ENCODE measurements at places on chromosomes 1 and 21. TPM values are rescaled to one million over a fixed set of nuclear protein-coding genes. Genes with fewer than 3 reads are reported as not detected.
A peak's percentile ranks its signal among the peaks of the same experiment; 100 is the strongest.

The IER5 gene
- 38.0 TPM for total RNA-seq

The CLEC20A gene
- not detected for total RNA-seq

- no peak overlapping the region for H3K27ac ChIP-seq
- no peaks in the 10 kb centered on the region for H3K4me1 ChIP-seq
- H3K27me3 ChIP-seq = no peaks in the 10 kb centered on the region
These were observed 460.6 kb downstream of the DSCAM start for GRCh38 chr21:40386294-40386911.

DNA sequence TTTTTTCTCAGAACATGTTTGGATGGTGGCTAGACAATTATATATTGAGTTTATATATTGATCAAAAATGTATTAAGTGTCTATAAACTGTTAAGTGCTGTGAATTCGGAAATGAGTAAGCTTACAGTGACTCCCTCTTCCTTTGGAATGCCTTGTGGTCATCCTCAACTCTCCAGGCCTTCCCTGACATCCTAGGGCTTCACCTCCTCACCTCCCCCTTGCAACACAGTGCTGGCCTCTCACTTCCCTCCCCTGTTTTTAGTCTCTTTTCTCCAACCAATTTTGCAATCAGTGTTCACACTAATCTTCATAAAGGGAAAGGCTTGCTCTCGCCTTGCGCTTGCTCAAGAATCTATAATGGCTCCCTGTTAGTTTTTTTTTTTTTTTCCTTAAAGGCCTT is 95.1 kb upstream of the C1orf21 start:
- DNase-seq = no peak
- H3K4me3 ChIP-seq = no peak overlapping the region
- H3K4me1 ChIP-seq = no peaks in the 10 kb centered on the region
- no peaks in the 10 kb centered on the region for H3K36me3 ChIP-seq
- H3K27me3 ChIP-seq = no peaks in the 10 kb centered on the region

The FCGR3B gene
- not detected for total RNA-seq

The S100A9 gene
- total RNA-seq = not detected

DNA sequence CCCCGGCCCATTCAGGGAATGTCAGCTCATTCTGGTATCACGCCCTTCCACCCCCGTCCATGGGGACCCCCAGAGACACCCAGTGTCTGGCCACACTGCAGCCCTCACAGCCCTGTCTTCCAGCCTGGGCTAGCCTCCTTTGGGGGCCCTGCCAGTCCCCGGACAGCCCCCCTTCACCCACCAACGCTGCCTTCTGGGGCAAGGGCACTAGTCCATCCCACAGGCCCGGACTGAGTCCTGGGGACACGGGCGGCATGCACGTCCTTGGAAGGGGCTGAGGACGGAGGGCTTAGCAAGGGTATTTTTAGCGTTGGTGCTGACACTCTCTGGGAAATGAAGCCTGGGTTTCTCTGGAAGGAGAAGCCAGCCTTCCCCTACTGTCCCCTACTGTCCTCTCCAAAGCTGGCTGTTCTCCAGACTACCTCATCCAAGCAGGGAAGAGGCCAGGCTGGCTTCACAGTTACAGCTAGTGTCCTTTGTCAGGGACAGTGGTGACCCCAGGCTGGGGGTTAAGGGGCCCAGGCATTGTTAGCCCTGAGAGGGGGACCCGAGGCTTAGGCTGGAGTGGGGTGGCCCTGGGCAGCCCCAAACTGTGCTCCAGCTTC is 39.5 kb downstream of the COQ8A start:
- H3K27me3 ChIP-seq = no peaks in the 10 kb centered on the region
- no peaks in the 10 kb centered on the region for H3K4me1 ChIP-seq
- no peaks in the 10 kb centered on the region for H3K36me3 ChIP-seq
- H3K27ac ChIP-seq = no peak overlapping the region

DNA sequence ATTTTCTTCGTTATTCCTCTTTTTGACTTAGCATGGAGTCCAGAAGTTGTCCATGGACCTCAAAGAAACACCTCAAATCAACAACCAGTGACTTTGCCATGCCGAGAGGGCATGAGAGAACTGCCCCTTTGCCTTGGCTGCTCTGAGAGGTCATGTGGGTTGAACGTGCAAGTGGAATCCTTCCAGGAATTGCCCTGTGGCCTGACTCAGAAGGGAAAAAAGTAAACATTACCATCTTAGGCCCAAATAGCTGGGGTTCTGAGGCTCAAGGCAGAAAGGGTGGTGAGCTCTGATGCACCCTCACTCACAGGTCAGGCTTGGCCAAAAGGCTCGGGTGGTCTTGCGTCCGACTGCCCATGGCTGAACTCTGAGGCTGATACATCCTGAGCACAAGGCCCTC is 15.1 kb downstream of the STUM start:
- H3K4me1 ChIP-seq = no peaks in the 10 kb centered on the region
- H3K27ac ChIP-seq = no peak overlapping the region
- no peak overlapping the region for H3K4me3 ChIP-seq

DNA sequence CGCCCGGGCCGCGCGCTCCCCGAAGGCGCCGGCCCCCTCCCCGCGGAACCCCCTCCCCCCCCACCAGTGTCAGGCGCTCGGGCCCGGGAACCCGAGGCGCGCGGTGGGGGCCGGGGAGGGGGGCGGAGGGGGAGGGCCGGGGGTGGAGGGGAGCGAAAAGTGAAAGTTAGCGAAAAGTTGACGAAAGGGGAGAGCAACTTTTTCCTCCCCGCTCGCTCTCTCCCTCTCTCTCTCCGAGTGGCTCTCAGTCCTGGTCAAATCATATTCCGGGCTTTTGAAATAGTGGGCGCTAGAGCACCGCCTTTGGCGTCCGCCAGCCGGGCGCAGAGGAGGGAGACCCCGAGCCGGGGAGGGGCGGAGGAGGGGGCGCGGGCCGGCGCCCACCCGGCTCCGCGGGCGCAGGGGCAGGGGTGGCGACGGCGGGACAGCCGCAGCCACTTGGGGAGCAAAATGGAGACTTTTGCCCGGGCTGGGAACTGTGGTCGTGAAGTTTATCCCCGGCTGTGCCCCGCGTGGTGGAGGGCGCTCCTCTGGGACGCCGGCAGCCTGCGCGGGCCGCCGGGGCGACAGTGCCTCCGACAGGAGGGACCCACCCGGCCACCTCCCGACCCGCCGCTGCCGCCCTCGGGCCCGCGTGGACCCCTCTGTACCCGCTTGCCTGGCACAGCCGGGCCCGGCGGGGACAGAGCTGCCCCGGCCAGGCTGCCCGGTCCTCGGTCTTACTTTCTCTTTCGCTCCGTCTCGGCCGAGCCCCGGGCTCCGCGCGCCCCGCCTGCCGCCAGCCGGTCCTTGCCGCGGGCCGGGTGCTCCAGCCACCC is 697 bp downstream of the PRDM16 start:
- H3K27ac ChIP-seq = no peak overlapping the region
- H3K27me3 ChIP-seq = peaks cover 30% of the 10 kb centered on the region
- no peaks in the 10 kb centered on the region for H3K36me3 ChIP-seq
- H3K4me1 ChIP-seq = peaks cover 3% of the 10 kb centered on the region
- peak overlapping the region; percentile 38 for H3K4me3 ChIP-seq
- DNase-seq = no peak

The EPHB2 gene
- not detected for total RNA-seq

The EXTL1 gene
- total RNA-seq = not detected

The ESRRG gene
- total RNA-seq = not detected

The SAMD11 gene
- not detected for total RNA-seq

The CFAP107 gene
- not detected for total RNA-seq

- H3K27me3 ChIP-seq = peaks cover 4% of the 10 kb centered on the region
- H3K27ac ChIP-seq = no peak overlapping the region
- peaks cover 7% of the 10 kb centered on the region for H3K4me1 ChIP-seq
- DNase-seq = no peak
- no peaks in the 10 kb centered on the region for H3K36me3 ChIP-seq
These were observed 3.5 kb downstream of the TIE1 start for GRCh38 chr1:43304314-43304681.

GRCh38 chr21:46148106-46148505 is 7.3 kb downstream of the FTCD start:
- H3K27me3 ChIP-seq = no peaks in the 10 kb centered on the region
- H3K4me1 ChIP-seq = peaks cover 14% of the 10 kb centered on the region
- no peak overlapping the region for H3K4me3 ChIP-seq
- no peak overlapping the region for H3K27ac ChIP-seq
- no peaks in the 10 kb centered on the region for H3K36me3 ChIP-seq
- no peak for DNase-seq

DNA sequence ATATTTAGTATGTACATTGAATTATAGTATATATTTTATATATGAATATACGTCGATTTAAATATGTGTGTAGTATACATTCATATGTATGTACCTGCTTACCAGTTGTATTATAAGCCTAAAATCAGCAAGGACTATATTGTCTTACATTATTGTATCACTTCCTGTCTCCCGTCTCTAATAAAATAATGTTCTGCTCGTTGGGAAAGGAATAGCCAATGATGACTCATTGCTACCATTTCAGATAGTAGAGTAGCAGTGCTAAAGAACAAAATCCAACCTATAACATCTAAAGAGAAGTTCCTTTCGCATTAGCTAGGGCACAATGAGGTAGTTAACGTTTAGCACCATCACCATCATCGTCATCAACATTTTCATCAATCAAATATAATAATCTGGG is 39.9 kb upstream of the SMYD2 start:
- H3K4me3 ChIP-seq = no peak overlapping the region
- no peak overlapping the region for H3K27ac ChIP-seq
- H3K4me1 ChIP-seq = no peaks in the 10 kb centered on the region
- H3K36me3 ChIP-seq = no peaks in the 10 kb centered on the region
- peaks cover 12% of the 10 kb centered on the region for H3K27me3 ChIP-seq
- DNase-seq = no peak

GRCh38 chr1:81880781-81881180 is 80.0 kb downstream of the ADGRL2 start:
- no peaks in the 10 kb centered on the region for H3K4me1 ChIP-seq
- H3K27me3 ChIP-seq = no peaks in the 10 kb centered on the region
- no peak overlapping the region for H3K4me3 ChIP-seq
- DNase-seq = no peak

- no peaks in the 10 kb centered on the region for H3K36me3 ChIP-seq
- H3K27ac ChIP-seq = no peak overlapping the region
- H3K4me1 ChIP-seq = peaks cover 24% of the 10 kb centered on the region
- no peak for DNase-seq
These were observed 6.0 kb upstream of the CAPN2 start for GRCh38 chr1:223706077-223706973.

The CITED4 gene
- total RNA-seq = 9.1 TPM

The UBXN11 gene
- total RNA-seq = 40.9 TPM

DNA sequence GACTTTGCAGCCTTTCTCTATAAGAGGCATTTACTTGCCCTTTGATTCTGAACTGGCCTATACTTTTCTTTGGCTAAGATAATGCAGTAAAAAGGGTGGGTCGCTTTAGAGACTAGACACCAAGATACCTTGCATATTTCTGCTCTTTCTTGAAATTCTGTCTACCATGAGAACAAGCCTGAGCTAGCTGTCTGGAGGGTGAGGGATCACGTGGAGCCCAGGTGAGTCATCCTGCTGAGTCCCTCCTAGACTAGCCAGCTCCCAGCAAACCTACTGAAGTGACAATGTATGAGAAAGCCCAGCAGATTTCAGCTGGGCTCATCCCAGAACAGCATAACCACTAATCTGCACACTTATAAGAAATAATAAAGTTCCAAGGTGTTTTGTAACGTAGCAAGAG is 408.0 kb upstream of the KAZN start:
- no peak overlapping the region for H3K27ac ChIP-seq
- no peaks in the 10 kb centered on the region for H3K36me3 ChIP-seq
- no peaks in the 10 kb centered on the region for H3K27me3 ChIP-seq
- DNase-seq = no peak
- H3K4me1 ChIP-seq = no peaks in the 10 kb centered on the region

The LRRC7 gene
- 0.16 TPM for total RNA-seq

The RGS2 gene
- total RNA-seq = 6.2 TPM

GRCh38 chr1:179767996-179768395 is 24.9 kb downstream of the FAM163A start:
- H3K27ac ChIP-seq = no peak overlapping the region
- no peak overlapping the region for H3K4me3 ChIP-seq
- no peaks in the 10 kb centered on the region for H3K4me1 ChIP-seq
- no peak for DNase-seq

DNA sequence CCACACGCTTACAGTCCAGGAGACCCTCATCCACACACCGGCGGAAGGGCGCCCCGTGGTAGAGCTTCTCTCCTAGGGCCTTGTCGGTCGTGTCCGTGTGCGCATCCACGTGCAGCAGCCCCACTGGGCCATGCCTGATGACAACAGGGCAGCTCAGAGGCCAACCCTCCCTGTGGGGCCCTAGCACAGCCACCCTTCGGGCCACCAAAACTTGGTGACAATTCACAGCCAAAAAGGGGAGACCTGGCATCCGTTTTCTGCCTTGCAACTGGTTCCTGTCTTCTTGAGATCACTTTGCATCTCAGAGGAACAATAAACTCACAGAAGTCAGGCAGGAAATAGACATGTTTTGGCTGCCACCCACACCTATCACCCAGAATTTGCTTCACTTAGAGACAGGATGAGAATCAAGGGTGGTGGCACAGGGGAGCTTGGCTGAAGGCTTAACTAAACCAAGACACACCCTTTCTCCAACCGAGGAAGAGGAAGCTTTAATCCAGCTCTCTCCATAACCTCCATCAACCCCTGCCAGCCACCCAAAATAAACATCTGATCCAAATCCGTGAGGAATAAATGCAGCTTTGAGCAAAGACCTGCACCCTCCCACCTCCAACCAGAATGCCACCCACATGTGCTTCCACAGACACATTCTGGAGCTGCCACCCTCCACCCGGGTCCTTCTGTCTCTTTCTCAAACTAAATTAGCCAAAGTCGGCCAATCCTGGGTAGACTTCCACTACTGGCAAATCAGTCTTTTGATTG is 5.7 kb downstream of the AGMAT start:
- H3K4me1 ChIP-seq = peaks cover 50% of the 10 kb centered on the region
- peak overlapping the region; percentile 95 for H3K27ac ChIP-seq
- no peaks in the 10 kb centered on the region for H3K27me3 ChIP-seq
- peak; percentile 58 for DNase-seq
- H3K4me3 ChIP-seq = peak overlapping the region; percentile 23

- no peaks in the 10 kb centered on the region for H3K36me3 ChIP-seq
- peaks cover 6% of the 10 kb centered on the region for H3K27me3 ChIP-seq
- H3K27ac ChIP-seq = no peak overlapping the region
- no peak overlapping the region for H3K4me3 ChIP-seq
These were observed 104.7 kb downstream of the CASZ1 start for GRCh38 chr1:10691740-10692125.

The PTP4A2 gene
- total RNA-seq = 419 TPM

DNA sequence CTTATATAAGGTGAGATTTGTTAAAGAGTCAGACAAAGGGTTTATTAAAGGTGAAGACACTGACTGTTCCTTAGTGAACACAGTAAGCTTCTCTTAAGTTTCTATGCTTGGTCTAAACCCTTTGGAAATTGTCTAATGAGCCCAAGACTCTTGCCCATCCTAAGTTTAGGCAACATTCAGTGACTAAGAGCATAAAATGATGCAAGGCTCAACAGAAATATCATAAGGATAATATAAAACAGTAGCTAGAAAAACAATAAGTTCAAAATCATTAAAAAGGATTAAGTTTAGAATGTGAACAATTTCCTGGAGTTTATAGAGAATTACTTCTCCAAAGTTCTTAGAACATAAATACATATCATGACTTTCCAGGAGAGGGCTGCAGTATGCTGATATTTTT is 108.9 kb upstream of the PDC start:
- no peaks in the 10 kb centered on the region for H3K27me3 ChIP-seq
- H3K4me1 ChIP-seq = peaks cover 4% of the 10 kb centered on the region
- H3K27ac ChIP-seq = no peak overlapping the region
- no peak for DNase-seq
- H3K4me3 ChIP-seq = no peak overlapping the region

- H3K4me1 ChIP-seq = no peaks in the 10 kb centered on the region
- H3K27ac ChIP-seq = no peak overlapping the region
- no peaks in the 10 kb centered on the region for H3K27me3 ChIP-seq
- H3K36me3 ChIP-seq = no peaks in the 10 kb centered on the region
These were observed 116.4 kb downstream of the USH2A start for GRCh38 chr1:216306830-216307229.

GRCh38 chr1:65404941-65405340 is 15.5 kb upstream of the LEPR start:
- no peaks in the 10 kb centered on the region for H3K36me3 ChIP-seq
- no peaks in the 10 kb centered on the region for H3K4me1 ChIP-seq
- H3K4me3 ChIP-seq = no peak overlapping the region
- H3K27ac ChIP-seq = no peak overlapping the region

The SMYD3 gene
- 22.7 TPM for total RNA-seq
